Activated CD4-positive, alpha-beta T cell treated with anti-CD3 and anti-CD28 coated beads, Interleukin-2, amount 50 U/mL, for 4 hours (primary cell): ENCODE measurements at places on chromosomes 1 and 21.

DNA sequence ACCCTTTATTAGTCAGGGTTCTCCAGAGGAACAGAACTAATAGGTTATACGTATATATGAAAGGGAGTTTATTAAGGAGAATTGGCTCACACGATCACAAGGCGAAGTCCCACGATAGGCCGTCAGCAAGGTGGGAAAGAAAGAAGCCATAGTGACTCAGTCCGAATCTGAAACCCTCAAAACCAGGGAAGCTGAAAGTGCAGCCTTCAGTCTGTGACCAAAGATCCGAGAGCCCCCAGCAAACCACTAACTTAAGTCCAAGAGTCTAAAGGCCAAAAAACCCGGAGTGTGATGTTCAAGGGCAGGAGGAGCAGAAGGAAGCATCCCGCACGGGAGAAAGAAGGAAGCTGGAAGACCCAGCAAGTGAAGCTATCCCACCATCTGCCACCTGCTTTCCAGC is 9.9 kb downstream of the IFNLR1 start:
- no peak for DNase-seq

DNA sequence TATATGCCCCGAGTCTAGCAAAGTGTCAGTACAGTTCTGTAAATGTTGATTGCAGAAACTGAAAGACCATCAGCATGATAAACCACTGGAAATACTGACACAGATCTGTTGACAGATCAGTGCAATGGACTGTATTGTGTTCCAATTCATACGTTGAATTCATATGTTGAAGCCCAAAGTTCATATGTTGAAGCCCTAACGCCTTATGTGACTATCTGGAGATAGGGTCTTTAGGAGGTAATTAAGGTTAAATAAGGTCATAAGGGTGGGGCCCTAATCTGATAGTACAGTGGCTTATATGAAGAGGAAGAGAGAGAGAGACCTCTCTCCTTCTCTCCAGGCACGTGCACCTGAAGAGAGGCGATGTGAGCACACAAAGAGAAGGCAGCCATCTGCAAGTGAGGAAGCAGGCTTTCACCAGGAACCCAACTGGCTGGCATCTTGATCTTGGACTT is 144.7 kb downstream of the MRPL39 start:
- DNase-seq: no peak

DNA sequence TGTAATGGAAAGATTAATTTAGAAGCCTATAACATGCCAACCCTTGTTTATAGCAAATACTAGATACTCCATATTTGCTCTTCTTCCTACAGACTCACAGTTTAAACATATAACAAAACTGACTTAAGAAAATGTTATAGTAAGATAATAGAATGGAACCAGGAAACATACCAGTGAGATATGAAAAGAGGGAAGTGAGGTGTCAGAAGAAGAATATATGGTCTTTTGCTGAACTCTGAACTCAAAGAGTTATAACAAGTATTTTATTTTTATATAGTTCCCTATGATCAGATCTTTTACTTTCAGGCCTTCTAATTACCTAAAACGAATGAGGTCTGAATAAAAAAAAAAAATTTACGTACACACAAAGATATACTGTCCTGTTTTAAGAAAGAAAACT is 20.9 kb downstream of the TMED5 start:
- DNase-seq: no peak

DNA sequence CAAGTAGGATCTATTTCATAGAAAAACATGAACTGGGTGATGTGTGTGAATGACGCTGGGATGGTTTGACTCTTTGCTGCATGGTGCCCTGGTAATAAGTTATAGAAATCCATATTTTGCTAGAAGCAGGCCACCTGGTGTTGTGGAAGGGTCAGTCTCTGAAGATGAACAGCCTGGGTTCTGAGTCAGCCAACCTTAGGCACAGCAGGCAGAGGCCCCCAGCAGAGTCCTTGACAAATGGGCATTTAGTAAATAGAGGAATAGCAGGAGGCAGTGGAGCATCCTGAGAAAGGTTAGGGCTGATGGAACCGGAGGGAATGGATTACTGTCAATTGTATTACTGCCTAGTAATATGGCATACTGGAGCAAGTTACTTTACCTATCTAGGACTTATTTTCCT is 20.9 kb downstream of the FGGY start:
- no peak for DNase-seq

- no peak for DNase-seq
Measured at GRCh38 chr21:45971616-45972352, 9.8 kb upstream of the COL6A1 start.

- no peak for DNase-seq
Measured at GRCh38 chr1:207883660-207884250, 27.2 kb downstream of the CD34 start.

DNA sequence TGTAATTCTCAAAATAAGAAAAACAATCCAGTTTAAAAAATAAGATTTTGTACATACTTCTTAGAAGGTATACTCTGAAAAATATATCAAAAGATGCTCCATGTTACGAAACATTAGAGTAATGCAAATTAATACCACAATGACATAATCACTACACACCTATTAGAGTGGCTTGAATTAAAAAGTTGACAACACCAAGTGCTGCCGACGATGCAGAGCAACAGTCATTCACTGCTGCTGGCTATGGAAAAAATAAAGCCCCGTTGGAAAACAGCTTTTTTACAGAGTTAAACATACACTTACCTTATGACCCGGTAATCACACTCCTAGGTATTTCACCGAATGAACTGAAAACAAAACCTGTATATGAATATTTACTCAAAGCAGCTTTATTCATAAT is 14.8 kb downstream of the COA6 start:
- DNase-seq: no peak

- no peak for DNase-seq
Measured at GRCh38 chr1:4655674-4656532, 1.5 kb downstream of the AJAP1 start.

DNA sequence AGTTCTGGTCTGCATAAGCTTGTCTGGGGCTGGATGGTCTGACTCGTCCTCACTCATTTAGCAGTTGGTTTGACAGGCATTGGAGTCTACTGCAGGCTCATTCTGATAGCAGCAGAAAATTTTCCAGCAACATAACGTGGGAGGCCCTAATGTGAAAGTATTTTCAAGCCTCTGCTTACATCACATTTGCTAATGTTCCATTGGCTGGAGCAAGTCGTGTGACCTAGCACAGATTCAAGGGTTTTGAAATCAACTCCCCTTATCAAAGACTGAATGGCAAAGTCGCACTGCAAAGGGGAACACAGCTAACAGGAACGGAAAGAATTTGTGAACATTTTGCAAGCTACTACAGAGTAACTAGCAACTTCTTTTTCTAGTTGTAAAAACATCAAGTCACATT is 2.3 kb upstream of the USH2A start:
- DNase-seq: no peak

- DNase-seq: no peak
Measured at GRCh38 chr21:38544661-38545060, 46.4 kb upstream of the ERG start.

- no peak for DNase-seq
Measured at GRCh38 chr1:56644064-56644918, 823 bp upstream of the PRKAA2 start.

DNA sequence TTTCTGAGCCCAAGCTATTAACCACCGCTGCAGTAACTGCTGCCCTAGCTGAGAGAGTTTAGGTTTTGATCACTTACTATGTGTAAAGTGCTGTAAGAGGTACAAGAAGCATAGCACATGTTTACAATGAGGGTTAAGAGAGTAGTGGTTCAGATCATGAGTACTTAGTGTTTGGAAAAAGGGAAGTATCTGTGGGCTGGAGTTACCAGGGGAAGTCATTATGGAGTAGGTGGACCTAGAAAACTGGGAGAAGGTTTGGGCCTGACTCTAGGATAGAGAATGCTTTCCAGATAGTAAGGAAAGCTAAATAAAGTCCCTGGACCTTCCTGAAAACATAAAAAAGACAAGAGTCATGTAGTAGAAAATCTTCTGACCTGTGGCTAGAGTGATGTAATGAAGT is 149.6 kb upstream of the PLXNA2 start:
- DNase-seq: no peak

GRCh38 chr1:187504779-187505178 is 676.0 kb downstream of the PLA2G4A start:
- no peak for DNase-seq

- no peak for DNase-seq
Measured at GRCh38 chr1:82466891-82467290, 666.2 kb downstream of the ADGRL2 start.

DNA sequence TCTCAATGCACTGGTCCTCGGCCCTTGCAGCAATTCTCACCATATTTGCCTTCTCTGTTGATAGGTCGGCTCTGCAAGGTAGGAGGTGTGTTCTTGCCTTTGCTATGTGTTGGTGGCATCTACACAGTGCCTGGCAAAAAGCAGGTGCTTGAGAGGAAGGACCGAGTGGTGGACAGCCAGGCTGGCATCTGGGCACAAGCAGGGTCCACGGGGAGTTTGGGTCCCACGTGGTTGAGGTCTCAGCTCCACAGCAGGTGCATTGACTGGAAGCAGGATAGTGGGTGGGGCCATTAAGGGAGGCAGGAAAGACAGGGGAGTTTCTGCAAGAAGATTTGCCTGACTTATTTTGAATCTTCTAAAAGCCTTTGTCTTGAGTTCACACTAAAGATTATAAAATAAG is 81.2 kb upstream of the WNT4 start:
- no peak for DNase-seq

DNA sequence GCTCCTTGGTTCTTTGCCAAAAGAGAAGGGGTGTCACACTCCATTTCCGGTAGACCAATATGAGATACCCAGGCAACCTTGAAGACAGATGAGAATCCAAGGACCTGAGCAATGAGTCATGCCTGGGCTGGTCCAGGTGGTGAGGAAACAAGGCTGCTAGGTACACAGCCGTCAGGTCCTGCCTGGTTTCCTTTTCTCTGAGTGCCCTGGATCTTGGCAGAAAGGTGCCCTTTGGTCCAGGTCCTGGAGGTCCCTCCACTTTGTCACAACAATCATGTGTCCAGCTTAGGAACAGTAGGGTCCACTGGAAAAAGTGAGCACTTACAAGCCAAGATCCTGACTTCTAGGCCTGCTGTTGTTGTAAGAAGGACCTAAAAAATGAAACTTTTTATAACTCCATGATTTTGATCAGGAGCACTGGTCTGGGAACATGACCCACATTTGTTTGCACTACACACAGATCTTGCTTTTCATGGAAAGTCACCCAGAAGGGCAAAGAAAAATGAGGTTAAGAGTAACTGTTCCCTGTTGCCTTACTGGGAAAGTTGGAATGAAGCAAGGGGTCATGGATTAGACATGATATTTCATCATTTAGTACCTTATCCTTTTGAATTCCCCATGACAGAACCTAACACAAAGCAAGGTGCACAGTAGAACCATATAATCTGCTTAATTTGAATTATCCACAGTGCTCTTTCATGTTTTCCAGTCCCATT is 94.7 kb downstream of the PAPPA2 start:
- no peak for DNase-seq

DNA sequence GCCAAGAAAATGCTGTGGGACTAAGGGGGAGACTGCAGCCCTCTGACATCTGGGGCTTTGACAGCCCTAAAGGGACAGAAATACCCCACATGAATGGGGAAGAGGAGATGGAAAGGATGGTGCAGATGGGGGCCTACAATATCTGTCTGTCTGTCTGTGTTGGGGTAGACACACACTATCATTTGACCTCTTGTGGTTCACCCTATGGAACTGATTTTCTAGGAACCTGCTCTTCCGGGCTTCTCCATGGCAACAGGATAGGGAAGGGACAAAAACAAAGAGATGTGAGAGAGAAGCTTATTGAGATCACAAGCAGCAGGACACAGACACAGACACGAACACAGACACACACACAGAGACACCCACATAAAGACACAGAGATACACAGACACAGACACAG is 17.1 kb downstream of the KIF21B start:
- DNase-seq: no peak

- no peak for DNase-seq
Measured at GRCh38 chr1:90412563-90412962, 304.5 kb downstream of the BARHL2 start.

DNA sequence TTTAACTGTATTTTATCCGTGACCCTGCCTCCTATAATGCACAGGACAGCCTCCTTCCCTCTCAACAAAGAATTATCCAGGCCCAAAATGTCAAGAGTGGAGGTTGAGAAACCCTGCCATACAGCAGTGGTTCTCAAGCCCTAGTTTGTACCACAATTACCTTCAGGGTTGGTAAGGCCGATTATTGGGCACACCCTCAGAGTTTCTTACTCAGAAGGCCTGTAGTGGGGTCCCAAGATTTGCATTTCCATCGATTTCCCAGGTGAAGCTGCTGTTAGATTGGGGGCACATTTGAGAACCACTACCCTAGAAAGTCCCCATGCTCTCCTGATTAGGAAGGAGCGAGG is 400 bp upstream of the PGBD2 start:
- DNase-seq: no peak

DNA sequence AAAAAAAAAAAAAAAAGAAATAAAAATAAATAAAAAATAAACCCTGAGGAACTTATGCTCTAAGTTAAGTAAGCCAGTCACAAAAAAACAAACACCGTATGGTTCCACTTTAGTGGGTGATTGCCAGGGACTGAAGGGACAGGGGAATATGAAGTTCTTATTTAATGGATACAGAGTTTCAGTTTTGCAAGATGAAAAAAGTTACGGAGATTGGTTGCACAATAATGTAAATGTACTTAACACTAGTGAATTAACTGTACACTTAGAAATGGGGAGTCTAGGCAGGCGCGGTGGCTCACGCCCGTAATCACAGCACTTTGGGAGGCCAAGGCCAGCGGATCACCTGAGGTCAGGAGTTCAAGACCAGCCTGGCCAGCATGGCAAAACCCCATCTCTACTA is 111.4 kb downstream of the ASH1L start:
- DNase-seq: no peak

GRCh38 chr1:27017207-27017606 is 4.6 kb upstream of the TENT5B start:
- no peak for DNase-seq

- DNase-seq: no peak
Measured at GRCh38 chr1:75100481-75101092, 33.6 kb upstream of the LHX8 start.

DNA sequence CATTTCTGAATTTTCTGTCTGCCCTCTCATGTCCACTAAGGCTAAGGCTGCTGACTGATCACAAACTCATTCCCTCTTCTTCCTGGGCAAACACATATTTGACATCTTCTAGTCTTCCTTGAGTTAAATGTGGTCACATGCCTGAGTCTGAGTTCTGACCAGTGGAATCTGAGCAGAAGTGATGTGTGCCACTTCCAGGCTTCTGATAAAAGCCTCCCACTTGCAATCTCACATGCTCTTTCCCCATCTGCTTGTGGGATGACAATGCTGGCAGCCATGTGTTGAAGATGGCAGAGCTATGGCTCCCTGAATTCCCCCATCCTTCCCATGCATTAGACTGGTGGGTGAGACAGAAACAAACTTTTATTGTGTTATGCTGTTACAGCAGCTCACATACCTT is 149.9 kb upstream of the ZNF648 start:
- DNase-seq: no peak
